AG08395 (cell line): ENCODE measurements at places on chromosomes 13 and 19.

DNA sequence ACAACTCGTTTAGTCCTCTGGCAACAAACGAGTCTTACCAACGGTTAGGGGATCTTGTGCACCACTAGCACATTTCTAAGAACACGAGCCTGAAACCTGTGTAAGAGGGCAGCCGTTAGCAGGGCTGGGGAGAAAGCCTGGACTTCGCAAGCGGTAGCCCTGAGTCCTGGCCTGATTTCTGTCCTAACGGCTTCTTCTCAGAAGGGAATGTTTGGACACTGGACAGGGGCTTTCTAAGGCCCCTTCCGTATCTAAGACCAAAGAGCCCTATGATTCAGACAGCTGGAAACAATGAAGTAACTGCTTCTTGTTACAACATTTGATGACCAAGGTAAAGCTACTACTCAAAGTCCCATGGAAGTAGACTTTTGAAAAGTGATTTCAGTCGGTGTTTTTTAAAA lies 2.2 kb downstream of the ANKRD10 start:
- DNase-seq: peak; percentile 31

- DNase-seq: no peak
Measured at GRCh38 chr13:104315606-104316005, 1249.4 kb upstream of the SLC10A2 start.

DNA sequence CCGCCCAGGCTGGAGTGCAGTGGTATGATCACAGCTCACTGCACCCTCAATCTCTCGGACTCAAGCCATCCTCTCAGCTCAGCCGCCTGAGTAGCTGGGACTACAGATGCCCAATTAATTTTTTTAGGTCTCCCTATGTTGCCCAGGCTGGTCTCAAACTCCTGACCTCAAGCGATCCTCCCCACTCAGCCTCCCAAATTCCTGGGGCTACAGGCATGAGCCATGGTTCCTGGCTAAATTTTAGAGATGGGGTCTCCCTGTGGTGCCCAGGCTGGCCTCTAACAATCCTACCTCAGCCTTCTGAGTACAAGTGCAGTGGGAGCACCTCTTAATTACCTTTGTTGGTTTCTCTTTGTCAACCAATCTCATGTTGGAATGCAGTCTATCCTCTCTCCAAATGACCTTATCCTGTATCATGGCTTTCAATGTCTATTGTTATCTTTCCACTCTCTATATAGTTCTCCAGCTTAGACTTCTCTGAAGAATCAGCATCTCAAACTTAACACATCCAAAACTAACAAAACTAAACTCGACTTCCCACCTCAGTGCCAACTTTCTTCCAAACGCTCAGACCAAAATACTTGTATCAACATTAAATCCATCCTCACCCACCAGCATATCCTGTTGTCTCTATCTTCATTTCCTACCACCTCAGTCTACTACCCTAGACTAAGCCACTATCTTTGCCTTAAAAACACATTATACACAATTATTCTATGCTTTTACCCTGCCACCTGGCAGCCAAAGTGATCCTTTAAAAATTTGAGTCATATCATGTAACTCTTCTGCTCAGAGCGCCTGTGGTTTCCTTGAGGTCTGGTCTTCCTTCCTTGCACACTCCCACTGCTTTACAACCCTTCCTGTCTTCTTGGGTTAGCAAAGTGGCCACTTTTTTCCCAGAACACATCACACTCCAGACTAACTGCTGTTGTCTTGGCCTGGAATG lies 6.7 kb downstream of the TPT1 start:
- DNase-seq: peak; percentile 5

DNA sequence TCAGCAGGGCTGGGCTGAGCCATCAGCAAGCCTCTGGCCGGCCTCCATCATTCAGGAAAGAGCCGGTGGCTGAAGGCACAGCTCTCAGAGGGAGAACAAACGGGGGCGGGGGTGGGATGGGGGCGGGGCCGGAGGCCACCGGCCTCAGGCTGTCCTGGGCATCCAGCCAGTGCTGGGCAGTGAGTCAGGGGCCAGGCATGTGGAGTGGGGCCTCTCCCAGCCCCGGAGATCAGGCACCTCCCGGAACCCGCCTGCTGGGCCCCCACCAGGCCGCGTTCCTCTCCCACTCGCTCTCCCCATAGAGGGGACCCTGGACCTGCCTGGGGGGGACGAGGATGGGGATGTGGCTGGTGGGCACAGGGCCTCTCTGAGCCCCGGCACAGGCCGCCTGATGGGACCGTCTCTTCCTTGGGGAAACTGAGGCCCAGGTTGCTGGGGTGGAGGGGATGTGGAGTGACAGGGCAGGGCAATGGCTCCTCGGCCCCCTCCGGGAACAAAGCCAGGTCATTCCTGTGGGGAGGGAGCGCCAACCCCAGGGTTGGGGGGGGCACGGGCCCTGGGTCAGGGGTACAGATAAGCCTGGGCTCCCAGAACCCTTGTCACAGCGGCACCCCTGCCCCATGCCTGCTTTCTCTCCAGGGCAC lies 12.9 kb downstream of the SPC24 start:
- DNase-seq: peak; percentile 94

- DNase-seq: no peak
Measured at GRCh38 chr19:8120636-8121480, 28.5 kb downstream of the FBN3 start.

GRCh38 chr19:3683405-3684053 lies 16.7 kb downstream of the PIP5K1C start:
- DNase-seq: no peak
